Sigmoid colon (tissue), 7 donors: ENCODE measurements at places on chromosomes 6 and 20. TPM values are rescaled to one million over a fixed set of nuclear protein-coding genes. Genes with fewer than 3 reads are reported as not detected.

Gene TPD52L1
- total RNA-seq = 72.7 TPM

Gene PACSIN1
- total RNA-seq = 0.68 TPM

Gene LBP
- not detected for total RNA-seq

Gene IP6K3
- 10.3 TPM for total RNA-seq

Gene TGM6
- total RNA-seq = not detected

Gene GGT7
- total RNA-seq = 9.6 TPM

GRCh38 chr20:58040447-58041290 lies 187.8 kb downstream of the ANKRD60 start:
- no peaks in the 10 kb centered on the region for H3K4me1 ChIP-seq
- no peaks in the 10 kb centered on the region for H3K36me3 ChIP-seq
- DNase-seq = no peak

GRCh38 chr6:121732641-121733040 lies 297.2 kb downstream of the GJA1 start:
- H3K4me1 ChIP-seq = no peaks in the 10 kb centered on the region
- no peaks in the 10 kb centered on the region for H3K36me3 ChIP-seq
- H3K4me3 ChIP-seq = no peak overlapping the region
- H3K27me3 ChIP-seq = no peaks in the 10 kb centered on the region
- no peak overlapping the region for H3K27ac ChIP-seq
- DNase-seq = no peak

GRCh38 chr6:127917766-127918165 lies 16.9 kb upstream of the THEMIS start:
- H3K27me3 ChIP-seq = no peaks in the 10 kb centered on the region
- no peak for DNase-seq
- H3K4me3 ChIP-seq = no peak overlapping the region
- no peaks in the 10 kb centered on the region for H3K36me3 ChIP-seq

DNA sequence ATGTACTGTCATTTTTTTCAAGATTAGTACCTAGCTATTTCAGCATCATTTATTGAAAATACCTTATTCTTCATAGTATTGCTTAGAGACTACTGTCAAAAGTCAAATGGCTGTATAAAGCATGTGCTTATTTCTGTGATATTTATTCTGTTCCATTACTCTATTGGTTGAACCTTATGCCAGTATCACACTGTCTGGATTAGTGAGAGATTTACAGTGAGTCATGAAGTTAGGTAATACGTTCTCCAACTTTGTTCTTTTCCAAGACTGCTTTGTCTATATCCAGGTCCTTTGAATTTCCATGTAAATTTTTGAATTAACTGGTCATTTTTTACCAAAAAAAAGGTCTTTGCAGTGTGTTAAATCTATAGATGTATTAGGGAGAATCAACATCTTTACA lies 18.6 kb upstream of the RNF217 start:
- no peaks in the 10 kb centered on the region for H3K4me1 ChIP-seq
- no peaks in the 10 kb centered on the region for H3K27me3 ChIP-seq
- H3K36me3 ChIP-seq = no peaks in the 10 kb centered on the region

DNA sequence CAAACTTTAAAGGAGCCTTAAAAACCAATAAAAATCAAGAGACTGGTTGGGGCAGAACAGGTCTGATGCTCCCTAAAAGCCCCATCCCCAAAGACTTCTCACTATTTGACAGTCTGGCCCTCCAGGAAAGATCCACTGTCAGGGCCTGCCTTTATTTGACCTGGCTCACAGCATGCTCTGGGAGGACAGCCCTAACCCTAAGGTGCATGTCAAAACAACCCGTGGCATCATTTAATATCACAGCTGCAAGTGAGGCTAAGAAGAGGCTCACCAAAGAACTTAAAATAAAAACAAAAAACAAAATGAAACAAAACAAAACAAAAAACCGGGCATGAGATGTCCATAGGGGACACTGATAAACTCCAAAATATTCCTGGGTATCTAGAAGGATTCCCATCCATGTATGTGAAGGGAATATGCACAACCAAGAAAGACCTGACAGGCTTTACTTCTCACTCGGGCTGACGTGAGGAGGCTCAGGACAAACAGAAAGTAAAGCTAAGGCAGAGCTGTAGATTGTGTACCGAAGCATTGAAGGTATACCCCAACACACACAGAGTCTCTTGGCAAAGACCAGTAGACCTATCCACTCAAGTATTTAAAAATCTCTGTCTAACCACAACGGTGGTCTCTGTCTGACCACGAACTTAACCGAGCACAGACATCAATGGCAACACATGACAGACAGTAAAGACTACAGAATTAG lies 57.3 kb downstream of the AHI1 start:
- H3K27me3 ChIP-seq = no peaks in the 10 kb centered on the region
- H3K4me3 ChIP-seq = no peak overlapping the region
- H3K27ac ChIP-seq = no peak overlapping the region
- H3K4me1 ChIP-seq = no peaks in the 10 kb centered on the region

DNA sequence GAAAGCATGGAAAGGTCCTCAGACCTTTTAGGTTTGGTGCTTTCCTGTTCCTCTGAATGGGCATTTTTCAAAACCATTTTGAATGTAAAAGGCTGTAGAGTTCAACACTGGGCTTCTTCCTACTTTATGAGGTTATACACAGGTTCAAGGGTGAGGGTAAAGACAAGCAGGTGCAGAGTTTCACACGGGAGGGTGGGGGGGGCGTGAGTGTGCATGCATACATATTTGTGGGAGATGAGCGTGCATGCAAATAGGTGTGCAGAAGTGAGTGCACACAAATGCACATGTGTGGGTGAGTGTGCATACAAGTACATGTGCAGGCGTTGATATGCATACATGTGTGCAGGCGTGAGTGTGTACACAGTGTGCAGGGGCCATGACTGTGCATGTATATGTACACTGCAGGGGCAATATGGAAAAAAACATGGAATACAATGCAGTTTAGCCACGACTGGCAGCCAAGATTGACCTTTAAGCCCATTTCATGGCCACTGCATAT lies 183.1 kb downstream of the GMPR start:
- H3K27me3 ChIP-seq = no peaks in the 10 kb centered on the region
- no peaks in the 10 kb centered on the region for H3K36me3 ChIP-seq
- peak overlapping the region; percentile 67 for H3K27ac ChIP-seq
- H3K4me1 ChIP-seq = no peaks in the 10 kb centered on the region

DNA sequence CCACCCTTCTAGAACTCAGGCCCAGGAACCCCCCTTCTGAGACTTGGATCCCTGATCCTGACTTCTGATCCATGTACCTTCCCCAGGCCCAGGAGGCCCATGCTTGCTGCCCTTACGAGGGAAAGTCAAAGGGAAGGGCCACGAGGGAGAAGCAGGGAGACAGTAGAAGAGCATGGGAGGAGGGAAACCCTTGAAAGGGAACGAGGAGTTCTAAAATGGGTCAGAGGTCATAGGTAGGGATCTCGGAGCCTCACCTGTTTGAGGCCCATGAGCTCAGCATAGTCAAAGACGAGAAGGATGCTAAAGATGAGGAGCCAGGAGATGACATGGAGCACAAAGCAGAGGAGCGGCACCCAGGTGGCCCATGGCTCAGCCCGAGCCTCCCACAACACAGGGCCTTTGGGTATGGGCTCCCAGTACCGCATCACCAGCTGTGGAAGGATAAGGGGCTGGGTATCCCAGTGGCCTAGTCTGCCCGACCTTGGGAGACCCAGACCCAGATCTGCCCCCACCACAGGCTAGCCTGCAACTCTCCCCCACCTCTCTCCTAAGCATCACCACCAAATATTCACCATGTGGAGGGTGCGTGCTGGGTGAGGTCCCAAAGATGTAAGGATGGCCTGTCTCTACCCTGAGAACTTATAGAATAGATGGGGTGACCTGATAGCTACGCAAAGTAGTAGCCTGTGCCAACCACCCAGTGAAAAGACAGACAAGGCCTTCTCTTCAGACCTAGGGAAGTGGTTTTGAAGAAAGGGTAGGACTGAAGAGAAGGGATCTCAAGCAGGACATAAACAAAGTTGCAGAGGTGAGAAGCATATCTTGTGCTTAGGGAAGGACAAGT lies 1.5 kb downstream of the NRM start:
- no peaks in the 10 kb centered on the region for H3K27me3 ChIP-seq
- H3K36me3 ChIP-seq = no peaks in the 10 kb centered on the region
- peaks cover 46% of the 10 kb centered on the region for H3K4me1 ChIP-seq
- peak; percentile 48 for DNase-seq
- H3K27ac ChIP-seq = peak overlapping the region; percentile 99

GRCh38 chr20:23484081-23484480 lies 6.8 kb upstream of the CST8 start:
- H3K4me1 ChIP-seq = no peaks in the 10 kb centered on the region
- no peaks in the 10 kb centered on the region for H3K27me3 ChIP-seq

DNA sequence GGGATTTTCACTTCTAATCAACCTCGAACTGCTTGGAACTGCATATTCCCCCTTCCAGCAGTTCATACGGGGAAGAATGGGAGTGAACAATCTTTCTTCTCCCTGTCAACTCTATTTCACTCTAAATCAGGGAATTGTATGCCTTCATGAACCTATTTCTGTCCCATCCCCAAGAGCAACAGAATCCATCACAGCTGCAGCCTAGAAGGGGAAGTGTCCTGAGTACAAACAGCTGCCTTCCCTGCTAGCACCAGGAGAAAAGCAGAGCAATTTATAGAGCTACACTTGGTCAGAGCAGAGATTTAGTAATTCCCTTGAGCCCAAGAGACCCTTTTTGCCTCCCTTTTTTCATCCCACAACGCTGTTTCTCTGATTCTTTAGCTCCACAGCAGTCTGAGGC lies 208.4 kb downstream of the ADGRG6 start:
- H3K36me3 ChIP-seq = no peaks in the 10 kb centered on the region
- H3K4me1 ChIP-seq = no peaks in the 10 kb centered on the region
- H3K27me3 ChIP-seq = no peaks in the 10 kb centered on the region
- H3K27ac ChIP-seq = no peak overlapping the region
- H3K4me3 ChIP-seq = no peak overlapping the region

GRCh38 chr6:156045401-156046267 lies 590.0 kb upstream of the NOX3 start:
- no peak overlapping the region for H3K4me3 ChIP-seq
- no peak overlapping the region for H3K27ac ChIP-seq
- no peaks in the 10 kb centered on the region for H3K27me3 ChIP-seq
